ENCODE measurements at places on chromosomes 12 and 14. TPM values are rescaled to one million over a fixed set of nuclear protein-coding genes. Genes with fewer than 3 reads are reported as not detected.

CFAP54 gene
- 4.9 TPM for total RNA-seq

GRCh38 chr12:113528606-113529293 is 57.1 kb upstream of the LHX5 start:
- DNase-seq: no peak

DNA sequence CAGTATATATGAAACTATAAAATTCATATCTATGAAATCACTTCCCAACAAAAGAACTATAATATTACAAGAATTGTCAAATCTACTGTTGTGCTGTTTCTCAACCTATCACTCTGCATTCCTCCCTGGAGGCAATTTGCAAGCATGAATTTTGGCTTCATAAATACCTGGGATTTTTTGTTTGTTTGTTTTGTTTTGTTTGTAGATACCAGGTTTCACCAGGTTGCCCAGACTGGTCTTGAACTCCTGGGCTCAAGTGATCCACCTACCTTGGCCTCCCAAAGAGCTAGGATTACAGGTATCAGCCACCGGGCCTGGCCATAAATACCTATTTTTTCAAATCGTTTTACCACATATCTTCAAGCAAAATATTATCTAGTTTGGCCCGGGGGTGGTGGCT is 38.7 kb downstream of the SGPP1 start:
- no peak for DNase-seq

DNA sequence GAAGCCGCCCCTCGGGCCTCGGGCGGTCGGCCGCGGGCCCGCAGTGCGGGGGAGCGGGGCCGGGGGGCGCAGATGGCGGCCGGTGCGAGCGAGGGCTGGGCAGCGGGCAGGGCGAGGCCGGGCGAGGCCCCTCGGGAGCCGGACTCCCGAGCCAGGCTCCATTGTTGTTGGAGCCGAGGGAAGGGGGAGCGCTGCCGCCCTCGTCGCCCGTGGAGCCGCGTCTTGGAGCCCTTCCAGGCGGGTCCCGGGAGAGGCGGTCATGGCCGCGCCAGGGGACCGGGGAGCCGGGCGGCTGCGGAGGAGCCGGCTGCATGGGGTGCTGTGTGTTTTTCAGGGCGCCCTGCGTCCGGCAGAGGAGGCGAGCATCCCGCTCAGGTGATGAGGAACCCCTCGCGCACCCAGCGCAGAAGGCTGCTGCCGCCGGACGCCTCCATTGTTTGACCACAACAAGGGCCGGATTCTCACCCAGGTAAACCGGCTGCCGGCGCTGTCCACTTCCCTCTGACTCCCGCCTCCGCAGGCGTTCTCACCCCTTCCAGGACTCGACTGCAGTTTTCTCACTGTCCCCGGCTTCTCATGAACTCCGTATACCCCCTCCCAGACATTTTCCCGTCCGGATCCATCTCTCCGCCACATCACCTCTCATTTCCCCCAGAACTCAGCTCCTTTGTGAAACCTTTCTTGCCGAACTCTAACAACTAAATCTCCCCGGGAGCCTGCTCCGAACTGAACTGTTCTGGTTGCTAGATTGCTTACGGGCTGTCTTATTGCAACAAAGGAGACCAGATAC is 732 bp downstream of the ZNF664 start:
- DNase-seq: peak; percentile 25

DNA sequence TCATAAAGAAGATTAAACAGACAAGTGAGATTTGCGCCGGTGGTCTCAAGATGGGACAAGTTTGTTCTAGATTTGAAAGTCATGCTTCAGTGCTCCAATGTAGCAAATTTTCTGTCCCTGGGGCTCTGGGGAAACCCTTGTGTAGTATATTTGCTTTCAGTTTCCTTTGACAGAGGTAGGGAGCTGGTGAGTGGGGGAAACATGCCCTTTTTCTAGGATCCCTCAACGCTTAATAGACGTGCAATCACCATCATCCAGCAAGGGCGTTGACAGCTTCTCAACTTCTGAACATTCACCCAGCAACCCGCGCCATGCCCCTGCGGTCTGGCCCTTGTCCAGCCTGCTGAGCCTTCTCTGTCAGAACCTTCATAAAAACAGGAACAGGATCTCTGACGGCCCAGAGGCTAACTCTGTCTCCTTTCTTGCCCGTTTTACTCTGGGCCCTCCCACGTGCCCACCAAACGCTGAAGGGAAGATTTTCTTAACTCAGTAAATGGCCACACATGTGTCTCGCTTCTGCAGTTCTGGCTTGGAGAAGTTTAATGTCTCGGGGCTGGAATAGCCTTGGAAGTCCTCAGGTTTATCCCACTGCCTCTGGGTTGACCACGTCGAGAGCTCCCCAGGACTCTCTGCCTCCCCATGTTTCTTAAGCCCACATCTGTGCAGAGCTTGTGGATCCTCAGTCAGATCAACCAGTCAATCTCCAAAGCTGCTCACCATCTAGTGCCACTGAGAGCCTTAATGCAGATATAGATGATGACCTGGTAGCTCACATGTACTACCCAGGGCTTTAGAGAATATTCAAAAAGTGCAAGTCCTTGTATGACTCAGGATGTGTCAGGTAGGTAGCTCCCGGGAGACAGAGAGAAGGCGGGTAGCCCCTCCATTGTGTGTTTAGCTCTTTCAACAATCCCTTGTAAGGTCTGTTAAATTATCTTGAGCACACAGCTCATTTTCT is 58.1 kb upstream of the CCND2 start:
- DNase-seq: no peak

DNA sequence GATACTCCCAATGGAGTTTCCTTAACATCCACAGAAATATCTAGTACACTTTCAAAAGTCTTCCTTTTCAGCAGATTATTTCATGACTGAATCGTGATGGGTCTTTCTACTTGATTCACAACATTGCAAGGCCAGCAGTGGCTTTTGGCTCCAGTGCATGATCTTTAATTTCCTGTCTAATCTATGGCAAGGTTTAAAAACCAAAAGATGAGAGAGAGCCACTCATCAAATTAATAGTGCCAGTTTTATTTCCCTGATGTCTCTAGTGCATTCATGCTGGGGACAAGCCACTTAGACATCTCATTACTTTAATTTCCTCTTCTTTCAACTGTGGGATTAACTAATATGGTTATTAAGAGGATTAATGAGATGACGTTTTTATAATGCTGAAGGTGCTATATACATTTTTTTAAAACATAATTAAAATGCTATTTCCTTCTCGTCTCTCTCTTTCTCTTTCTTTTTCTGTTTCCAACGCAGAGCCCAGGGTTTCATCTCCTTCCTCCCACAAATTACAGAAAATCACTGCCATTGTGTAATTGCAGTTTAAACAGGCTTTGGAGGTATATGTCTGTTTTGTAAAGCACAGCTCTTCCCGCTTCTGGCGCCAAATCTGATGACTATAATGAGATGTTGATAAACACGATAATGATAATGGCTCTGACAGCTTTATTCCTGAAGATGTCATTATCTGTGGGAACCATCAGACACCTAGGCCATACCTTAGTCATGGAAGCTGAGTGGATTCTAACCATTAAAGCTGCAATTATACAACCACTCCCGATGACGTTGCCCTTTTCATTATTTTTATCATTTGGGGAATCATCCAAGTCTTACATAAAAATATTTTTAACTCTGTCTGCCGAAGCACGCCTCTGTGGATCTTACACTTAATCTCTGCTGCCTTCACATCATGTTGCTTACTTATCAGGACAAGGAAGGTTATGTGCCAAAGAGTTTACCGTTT is 103.1 kb upstream of the PPM1H start:
- no peak for DNase-seq

ZDHHC22 gene
- total RNA-seq: not detected

DNA sequence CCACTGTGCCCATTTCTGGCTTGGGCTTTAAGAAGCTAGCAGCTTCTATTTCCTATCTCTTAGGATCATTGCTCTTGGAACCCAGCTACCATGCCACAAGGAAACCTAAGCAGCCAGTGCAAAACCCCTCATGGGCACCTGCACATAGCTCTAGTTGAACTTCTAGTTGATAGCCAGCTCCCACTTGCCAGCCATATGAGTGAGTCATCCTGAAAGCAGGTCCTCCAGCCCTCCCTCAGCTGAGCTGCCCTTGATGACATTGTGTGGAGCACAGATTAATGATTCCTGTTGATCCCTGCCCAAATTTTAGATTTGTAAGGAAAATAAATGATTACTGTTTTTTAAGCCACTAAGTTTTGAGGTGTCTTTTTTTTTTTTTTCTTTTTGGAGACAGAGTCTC is 234.2 kb upstream of the FBXO33 start:
- DNase-seq: peak; percentile 30

All from A172 (cell line).